ENCODE measurements at places on chromosomes 6 and 20.

DNA sequence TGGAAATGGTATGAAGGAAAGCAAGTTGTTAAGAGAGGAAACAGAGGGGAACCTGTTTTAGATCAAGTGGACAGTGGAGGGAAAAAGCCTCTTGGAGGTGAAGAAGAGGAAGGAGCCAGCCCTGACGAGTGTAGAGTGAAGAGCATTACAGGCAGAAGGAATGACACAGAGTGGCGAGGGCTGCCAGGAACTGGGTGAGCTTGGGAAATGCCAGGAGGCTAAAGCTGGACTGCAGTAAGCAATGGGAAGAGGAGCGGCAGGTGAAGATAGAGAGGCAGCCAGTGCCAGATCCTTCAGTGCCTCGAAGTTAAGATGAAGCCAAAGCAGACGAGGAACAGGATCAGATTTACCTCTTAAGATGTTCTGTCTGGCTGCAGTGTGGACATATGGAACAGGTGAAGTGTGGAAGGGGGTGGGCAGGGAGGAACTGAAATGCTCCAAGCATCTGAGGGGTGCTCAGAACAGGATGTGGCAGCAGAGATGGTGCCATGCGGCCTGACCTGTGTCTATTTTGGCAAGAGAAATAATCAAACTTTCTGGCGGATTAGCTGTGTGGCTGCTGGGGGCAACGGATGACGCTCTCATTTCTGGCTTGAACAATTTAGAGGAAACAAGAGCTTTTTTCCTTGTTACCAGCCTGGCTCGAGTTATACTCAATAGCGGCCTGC is 748.4 kb downstream of the PTPRT start:
- no peak for DNase-seq

- no peak for DNase-seq
Measured at GRCh38 chr6:11601776-11602605, 64.4 kb downstream of the TMEM170B start.

DNA sequence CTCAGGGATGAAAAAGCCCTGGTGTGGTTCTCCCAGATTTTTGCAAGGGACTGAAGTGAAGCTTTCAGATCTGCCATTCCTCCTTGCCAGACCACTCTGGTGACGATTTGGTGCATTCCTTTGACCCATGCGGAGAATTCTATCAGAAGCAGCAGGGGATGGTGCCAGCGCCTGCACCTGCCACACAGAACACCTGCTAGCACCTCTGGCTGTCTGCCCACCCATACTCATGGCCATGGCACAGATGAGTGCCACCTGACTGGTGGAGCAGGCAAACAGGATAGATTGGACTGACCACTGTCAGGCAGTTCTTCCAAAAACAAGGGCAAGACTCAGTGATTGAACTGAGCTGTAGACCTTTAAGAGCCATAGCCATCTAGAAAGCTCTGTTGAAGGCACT is 107.1 kb downstream of the CDYL start:
- no peak for DNase-seq

DNA sequence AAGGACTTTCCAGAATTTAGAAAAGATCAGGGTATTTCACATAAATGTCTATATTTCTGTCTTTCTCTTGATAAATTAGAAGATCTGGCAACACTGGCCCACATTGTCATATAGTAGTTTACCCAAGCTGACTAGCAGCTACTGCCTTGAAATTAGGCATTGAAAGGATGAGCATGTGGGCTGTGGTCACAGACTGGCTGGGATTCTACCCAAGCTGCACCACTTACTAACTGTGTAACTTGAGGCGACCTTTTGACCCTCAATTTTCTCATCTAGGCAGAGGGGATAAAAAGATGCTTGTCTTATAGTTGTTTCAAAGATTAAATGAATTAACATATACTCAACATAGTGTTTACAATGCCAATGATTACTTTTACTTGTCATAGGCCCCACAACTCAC is 152.7 kb upstream of the BMP2 start:
- DNase-seq = no peak

DNA sequence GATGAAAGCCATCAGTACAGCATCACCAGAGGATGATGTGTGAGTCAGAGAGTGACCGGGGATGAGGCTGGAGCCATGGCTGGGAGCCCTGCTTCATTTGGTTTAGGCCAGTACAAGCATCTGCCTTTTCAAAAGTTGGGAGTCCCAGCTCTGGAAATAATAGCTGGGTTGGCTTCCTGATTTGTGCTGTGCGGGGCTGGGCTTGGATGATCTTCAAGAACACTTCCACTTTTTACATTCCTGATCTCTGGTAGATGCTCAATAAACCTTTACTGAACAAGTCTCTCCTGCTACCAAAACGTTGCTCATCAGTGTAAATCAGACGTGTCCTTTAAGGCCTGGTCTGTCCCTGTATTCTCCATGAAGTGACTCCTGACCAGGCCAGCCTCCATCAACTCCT is 44.1 kb upstream of the ADGRF4 start:
- no peak for DNase-seq

GRCh38 chr6:134122775-134123174 is 70.4 kb upstream of the SLC2A12 start:
- DNase-seq = no peak

DNA sequence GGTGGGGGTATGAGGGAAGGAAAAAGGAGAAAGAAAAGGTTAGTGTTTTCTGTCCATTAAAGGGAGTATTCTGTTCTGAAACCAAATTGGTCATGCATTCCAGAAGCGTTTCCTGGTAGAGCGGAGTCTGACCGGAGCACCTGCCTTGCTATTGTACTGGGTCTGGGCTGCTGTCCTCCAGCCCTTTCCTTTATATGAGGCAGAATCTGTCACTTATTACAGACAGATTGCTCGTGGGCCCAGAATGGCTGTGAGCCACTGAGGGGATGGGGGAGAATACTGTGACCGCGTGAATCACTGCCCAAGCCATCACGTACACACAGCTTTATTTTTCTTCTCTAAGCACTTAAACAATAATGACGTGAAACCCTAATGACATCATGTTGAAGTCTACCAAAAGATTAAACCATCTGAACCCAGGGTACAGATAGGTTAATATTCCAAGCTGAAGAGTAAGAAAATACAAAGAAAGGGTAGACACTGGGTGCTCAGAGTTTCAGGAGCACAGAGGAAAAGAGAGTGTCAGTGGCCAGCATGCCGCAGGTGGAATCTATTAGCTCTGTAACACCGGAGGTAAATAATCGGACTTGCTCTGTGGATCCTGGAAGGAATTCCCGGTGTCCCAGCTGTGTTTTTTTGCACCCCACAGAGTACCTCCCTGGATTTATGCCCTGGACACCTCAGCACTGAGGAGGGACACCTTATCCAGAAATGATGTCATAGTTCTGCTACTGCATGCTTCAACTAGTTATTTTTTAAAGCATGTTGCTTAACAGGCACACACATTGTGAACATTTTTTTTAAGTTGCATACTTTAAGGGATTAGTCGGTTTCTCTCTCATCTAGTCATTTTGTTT is 573.3 kb downstream of the PKHD1 start:
- no peak for DNase-seq

- DNase-seq = no peak
Measured at GRCh38 chr6:98041056-98041455, 758.0 kb upstream of the MMS22L start.

- no peak for DNase-seq
Measured at GRCh38 chr6:127717384-127717783, 140.4 kb downstream of the C6orf58 start.

- no peak for DNase-seq
Measured at GRCh38 chr20:59144831-59145196, 18.8 kb upstream of the ZNF831 start.

- peak; percentile 36 for DNase-seq
Measured at GRCh38 chr6:12051861-12052368, 39.8 kb downstream of the HIVEP1 start.

- DNase-seq = peak; percentile 80
Measured at GRCh38 chr6:31795616-31796298, at the start of gene VARS1. Gene VARS1, minus strand, starts transcription at chr6:31795752. Its CDS starts 535 bp downstream, at chr6:31795217.

- DNase-seq = no peak
Measured at GRCh38 chr6:167684276-167685104, 142.2 kb upstream of the AFDN start.

DNA sequence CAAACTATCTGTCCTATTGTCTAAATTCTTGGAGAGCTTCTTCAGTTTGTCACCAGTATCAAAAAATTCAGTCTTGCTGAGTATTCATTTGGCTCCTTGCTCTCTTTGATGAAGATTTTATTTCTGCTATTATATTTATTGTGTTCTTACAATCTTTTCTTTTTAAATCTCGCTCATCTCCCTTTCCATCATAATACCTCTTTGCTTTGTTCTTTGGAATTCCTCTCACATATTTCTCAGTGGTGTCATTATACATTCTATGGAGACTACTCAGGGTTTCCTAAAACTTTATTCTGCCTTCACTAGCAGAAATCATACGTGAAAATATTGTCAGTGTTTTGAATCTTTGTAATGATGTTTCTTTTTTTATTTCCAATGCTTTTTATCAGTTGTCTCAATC is 445.2 kb upstream of the ID4 start:
- DNase-seq = no peak

DNA sequence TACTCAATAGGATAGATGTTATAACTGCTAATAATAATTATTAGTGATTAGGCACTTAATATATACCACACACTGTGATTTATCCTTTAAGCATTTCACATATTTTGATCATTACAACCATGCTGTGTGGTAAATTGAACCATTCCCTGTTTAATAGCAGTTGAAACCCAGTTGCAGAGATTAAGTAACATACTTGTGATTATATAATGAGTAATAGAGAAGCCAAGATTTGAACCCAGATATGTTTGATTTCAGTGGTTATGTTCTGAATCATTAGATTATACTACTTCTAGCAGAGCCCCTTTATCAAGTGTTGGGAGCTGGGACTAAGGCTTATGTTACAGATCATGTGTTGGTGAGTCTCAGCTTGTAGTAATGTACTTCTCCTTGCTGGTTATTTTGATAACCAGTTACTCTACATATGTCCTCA is 44.1 kb downstream of the STK4 start:
- no peak for DNase-seq

DNA sequence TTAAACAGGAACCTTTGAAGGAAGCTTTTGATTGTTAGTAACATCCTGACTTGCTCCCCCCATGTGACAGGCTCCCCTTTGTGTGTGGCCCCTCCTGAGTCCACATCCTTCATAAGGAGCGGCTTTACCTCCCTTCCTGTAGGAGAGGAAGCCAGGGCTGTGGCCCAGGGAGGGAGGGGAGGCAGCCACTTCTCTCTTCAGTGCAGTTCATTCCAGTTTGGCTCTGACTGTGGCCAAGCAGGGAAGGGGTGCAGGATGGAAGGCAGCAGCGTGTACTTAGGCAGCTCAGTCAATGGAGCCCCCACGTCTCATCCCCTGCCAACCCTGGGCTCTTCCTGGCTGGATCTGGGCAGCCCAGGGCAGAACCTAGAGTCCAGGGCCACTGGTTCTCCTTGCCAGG is 295.2 kb downstream of the QKI start:
- DNase-seq = no peak

GRCh38 chr20:64024141-64024990 is 11.6 kb upstream of the C20orf204 start:
- DNase-seq = no peak

DNA sequence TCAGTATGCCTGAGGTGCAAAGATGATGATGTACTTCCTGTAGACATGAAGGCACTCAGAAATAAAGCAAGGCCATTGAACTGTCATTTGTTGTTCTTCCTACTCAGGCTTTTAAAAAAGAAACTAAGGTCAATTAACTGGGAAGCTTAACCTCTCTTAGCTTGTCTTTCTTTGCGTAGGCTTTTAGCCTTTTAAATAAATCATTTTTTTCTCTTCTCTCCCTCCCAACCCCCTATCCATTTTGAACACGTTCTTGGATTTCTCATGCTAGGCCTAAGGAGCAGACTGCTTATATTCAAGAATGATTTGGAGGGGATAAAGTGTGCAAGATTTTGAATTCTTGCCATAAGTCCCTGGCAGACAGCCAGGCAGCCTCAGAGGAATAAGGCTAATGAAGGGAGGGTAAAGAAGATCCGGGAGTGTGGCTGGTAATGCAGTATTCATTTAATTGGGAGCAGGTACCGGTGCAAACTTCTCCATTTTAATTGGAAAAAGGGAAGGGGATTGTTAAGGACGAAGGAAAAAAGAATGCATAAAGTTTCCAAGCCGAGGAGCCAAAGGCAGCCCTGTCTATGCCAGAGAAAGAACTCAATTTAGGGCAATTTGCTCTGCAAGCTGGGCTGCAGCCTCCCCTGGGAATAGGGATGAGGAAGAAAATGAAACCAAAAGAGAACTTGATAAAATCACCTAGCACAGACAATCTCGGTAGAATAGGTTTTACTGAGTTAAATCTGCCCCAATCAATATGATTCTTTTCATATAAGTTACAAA is 343.8 kb upstream of the MMS22L start:
- DNase-seq = no peak

Data from activated CD4-positive, alpha-beta T cell treated with anti-CD3 and anti-CD28 coated beads, Interleukin-2, amount 50 U/mL, for 1 hour (primary cell).